ENCODE measurements at places on chromosomes 7 and 10.

GRCh38 chr7:68432585-68432984, 1165.7 kb upstream of the AUTS2 start:
- no peak for DNase-seq

GRCh38 chr10:2908851-2909630, 158.3 kb upstream of the PFKP start:
- no peak for DNase-seq

DNA sequence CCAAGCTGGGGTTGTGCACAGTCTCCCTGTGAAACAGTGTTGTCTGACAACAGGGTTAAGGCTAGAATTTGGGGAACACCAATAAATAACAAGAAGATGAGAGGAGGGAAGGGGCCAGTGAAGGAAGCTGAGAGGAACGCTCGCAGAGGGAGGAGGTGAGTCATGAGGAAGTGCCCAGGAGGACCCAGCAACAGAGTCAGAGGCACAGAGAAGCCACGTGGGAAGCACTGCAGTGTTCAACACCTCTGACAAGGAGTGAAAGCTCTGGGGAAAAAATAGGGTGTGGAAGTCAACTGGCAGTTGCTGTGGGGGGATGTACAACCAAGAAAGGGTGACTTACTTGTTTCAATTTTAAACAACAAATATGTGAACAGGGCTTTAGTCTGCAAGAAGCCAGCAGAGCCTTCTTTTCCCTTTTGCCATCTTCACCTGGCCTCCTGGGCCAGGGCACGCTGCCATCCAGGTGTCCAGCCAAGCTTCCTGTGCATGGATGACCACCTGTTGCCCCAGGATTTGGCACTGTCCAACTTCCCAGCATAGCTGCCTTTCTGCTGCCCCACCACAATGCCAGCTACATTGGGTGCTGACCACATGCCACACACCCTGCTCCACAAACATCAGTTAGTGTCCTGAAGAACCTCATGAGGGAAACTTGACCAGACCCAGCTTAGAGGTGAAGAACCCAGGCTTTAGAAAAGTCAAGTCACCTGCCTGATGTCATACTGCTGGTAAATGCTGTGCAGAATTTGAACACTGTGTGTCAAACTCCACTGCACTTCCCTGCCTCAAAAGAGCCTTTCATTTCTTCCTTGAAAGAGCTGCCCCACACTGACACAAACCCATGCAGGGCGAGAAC, 69.6 kb downstream of the ATXN7L1 start:
- DNase-seq = peak; percentile 55

DNA sequence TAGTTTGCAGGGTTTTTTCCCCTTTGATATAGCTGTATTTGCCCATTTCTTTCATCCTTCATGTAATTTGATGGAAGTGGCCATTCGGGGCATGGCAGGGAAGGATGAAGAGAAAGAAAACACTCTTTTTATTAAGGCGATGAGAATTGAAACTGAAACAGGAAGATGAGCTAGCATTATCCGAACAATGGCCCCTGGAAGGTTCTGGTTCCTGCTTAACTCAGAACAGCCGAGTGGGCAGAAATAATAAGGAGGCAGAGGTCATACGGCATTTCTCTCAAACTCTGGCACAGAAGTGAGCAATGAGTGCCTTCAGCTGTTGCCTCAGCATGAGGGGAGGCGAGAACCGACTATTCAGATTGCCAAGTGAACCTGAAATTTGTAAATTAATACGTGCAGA, 113.2 kb upstream of the MYO3A start:
- no peak for DNase-seq

DNA sequence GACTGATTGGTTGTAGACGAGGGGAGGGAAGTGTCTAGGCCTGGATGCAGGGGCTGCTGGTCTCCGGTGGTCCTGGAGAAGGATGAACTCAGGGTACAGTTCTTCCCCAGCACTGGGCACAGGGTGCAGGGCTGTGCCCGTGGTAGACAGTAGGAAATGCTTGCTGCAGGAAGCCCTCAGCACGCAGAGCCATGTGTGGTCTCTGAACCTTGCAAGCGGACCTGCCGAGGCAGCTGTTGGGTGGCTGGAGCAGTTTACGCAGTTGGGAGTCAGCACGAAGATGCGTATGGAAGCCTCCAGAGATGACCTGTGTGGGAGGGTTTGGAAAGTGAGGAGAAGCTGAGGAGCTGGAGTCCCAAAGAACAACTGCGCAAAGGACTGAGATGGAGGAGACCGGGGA, 39.0 kb downstream of the DOCK1 start:
- DNase-seq = no peak

- DNase-seq = no peak
Measured at GRCh38 chr7:140239653-140239935, 62.8 kb upstream of the KDM7A start.

Measured in coronary artery (tissue), 2 donors.